ENCODE measurements at places on chromosomes 1 and 21. TPM values are rescaled to one million over a fixed set of nuclear protein-coding genes. Genes with fewer than 3 reads are reported as not detected.

Gene GJA4
- 21.4 TPM for total RNA-seq

Gene KCNN3
- total RNA-seq: 3.7 TPM

Gene LCE1C
- total RNA-seq: not detected

Gene FMN2
- 2.1 TPM for total RNA-seq

Gene STRIP1
- 37.1 TPM for total RNA-seq

Gene MEX3A
- 6.8 TPM for total RNA-seq

Gene PTPN7
- 0.52 TPM for total RNA-seq

Gene VAV3
- total RNA-seq: 11.0 TPM

Gene S100A1
- 0.52 TPM for total RNA-seq

Gene DPT
- 74.6 TPM for total RNA-seq

Gene WDR3
- 14.1 TPM for total RNA-seq

Gene RGS16
- 7.8 TPM for total RNA-seq

Gene DNAJC28
- total RNA-seq: 2.1 TPM

Gene KRTAP11-1
- not detected for total RNA-seq

Gene RHCE
- total RNA-seq: 0.52 TPM

Gene THEM5
- not detected for total RNA-seq

Gene URB1
- 21.4 TPM for total RNA-seq

Gene C1orf94
- not detected for total RNA-seq

Gene UTS2
- not detected for total RNA-seq
